ENCODE measurements at places on chromosomes 2 and 18.

DNA sequence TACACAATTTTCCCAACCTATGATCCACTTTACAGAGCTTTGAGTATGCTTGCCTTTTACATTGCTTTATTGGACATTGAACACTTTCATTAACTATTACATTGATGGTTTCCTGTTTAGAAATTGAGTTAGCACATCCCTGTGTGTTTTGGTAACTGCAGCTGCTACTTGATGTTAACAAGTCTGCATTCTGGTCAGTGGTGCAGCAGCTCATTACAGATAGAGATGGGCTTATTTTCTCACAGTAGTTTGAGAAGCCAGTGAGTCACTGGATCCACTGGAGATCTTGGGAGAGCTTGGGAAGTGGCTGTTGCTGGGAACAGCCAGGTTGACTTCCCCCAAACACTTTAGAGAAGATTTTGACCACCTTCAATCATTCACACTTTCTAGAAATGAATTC is 150.5 kb downstream of the ARHGAP15 start:
- DNase-seq, result no peak

DNA sequence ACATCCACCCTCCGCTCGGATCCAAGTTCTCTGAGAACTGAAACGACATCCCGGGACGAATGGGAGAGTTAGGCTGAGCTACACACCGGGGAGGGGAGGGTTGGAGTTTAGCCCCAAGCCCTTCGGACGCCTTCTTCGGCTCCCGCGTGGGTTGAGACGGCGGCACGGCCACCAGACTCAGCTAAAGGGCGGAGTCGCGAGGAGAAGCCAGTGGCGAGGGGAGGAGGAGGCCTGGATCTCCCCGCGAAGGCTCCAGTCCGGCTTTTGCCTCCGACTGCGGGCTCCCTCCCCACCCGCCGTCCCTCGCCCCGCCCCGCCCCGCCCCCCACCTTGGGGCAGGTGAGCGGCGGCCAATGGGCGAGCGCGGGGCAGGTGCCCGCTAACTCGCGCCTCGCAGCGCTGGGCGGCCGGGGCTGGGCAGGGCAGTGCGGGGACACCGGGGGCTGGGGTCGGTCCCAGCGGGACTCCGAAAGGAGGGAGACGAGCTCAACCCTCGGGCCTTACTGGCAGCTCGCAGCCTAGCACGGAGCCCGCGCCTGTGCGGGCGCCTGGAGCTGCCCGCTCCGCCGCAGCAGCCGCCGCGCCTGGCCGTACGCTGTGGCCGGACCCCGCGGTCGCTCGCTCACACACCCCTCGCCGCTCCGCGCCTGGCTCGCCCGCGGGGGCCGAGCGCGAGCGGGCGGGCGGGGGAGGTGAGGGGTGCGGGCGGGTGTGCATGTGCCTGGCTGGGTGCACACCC is at the start of gene EMX1:
Gene EMX1, plus strand, starts transcription at position 382 of the 739 bp plus-strand sequence. Its CDS starts 334 bp downstream, at position 716.
- no peak for DNase-seq

DNA sequence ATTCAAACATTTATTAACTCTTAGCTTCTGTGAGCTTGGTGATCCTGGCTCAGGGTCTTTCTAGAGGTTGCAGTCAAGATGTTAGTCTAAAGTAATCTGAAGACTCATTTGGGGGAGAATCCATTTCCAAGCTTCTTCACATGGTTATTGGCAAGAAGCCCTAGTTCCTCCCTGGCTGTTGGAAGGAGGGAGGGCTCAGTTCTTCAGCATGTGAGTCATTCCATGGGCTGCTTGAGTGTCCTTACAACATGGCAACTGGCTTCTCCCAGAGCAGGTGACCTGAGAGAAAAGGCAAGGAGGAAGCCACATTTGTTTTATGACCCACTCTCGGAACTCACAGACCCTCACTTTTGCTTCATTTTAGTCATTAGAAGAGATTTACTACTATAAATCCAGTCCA is 10.6 kb upstream of the C2orf74 start:
- DNase-seq, result no peak

GRCh38 chr2:8089596-8089995 is 592.3 kb upstream of the ID2 start:
- no peak for DNase-seq

DNA sequence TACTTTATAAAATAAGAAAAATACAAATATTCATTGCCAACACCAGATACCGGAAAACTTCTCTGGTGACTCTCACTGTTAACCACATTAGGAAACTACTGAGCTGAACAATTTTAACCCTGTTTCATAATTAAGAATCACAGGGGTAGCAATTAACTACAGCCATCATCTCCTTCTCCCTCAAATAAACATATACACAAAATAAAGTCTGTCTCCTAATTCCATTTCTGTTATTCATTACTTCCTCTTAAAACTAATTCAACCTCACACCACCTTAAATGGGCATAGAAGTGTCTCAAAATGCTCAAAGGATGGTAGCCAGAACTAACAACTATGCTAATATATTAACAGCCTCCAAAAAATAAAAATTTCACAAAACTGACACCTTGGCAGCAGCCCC is 60.7 kb downstream of the ACVR1 start:
- DNase-seq, result no peak

Measured in left renal cortex interstitium (tissue), 4 donors.